Heart right ventricle (tissue), 16 donors: ENCODE measurements at places on chromosomes 4 and X. TPM values are rescaled to one million over a fixed set of nuclear protein-coding genes. Genes with fewer than 3 reads are reported as not detected.

The GRIA2 gene
- total RNA-seq: 0.20 TPM

The TENT5D gene
- total RNA-seq: not detected

The SERTM2 gene
- not detected for total RNA-seq

GRCh38 chr4:77619408-77619807, 13.8 kb downstream of the CXCL13 start:
- no peaks in the 10 kb centered on the region for H3K36me3 ChIP-seq
- no peaks in the 10 kb centered on the region for H3K4me1 ChIP-seq
- DNase-seq: no peak
- no peak overlapping the region for H3K4me3 ChIP-seq

GRCh38 chrX:8297766-8298165, 126.7 kb upstream of the VCX2 start:
- no peaks in the 10 kb centered on the region for H3K27me3 ChIP-seq
- no peaks in the 10 kb centered on the region for H3K4me1 ChIP-seq
- no peak for DNase-seq
- no peaks in the 10 kb centered on the region for H3K36me3 ChIP-seq
- H3K27ac ChIP-seq: no peak overlapping the region

- H3K27ac ChIP-seq: no peak overlapping the region
- no peaks in the 10 kb centered on the region for H3K36me3 ChIP-seq
- H3K4me3 ChIP-seq: no peak overlapping the region
- DNase-seq: no peak
These were observed 508.8 kb downstream of the ANKRD50 start for GRCh38 chr4:124203613-124204238.

DNA sequence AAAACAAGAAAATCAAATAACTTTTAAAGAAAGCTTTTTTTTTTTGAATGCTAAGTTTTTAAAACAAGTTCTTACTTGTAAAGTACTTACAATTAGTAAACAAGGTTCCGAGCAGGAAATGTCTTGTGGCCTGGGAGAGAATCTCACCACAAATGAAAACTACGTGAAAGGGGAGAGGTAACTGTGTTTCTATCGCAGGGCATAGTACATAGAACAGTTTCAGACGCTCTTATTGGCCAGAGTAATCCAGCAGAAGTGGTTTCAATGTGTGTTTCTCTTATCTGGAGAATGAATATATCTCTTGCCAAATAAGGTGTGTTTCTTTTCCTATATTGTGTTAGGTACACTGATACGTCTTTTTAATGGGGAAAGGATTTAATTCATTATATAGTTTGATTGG, at the start of gene PLAC8:
Gene PLAC8, minus strand, starts transcription at position 154 of the 400 bp plus-strand sequence. CDS start 6,808 bp downstream, outside the sequence.
- no peak within 1 kb of the TSS for H3K4me3 ChIP-seq
- no peak for DNase-seq
- H3K4me1 ChIP-seq: no peaks in the 10 kb centered on the region
- H3K36me3 ChIP-seq: no peaks in the 10 kb centered on the region
- peaks cover 6% of the 10 kb centered on the region for H3K27me3 ChIP-seq

- no peaks in the 10 kb centered on the region for H3K27me3 ChIP-seq
- H3K4me3 ChIP-seq: no peak overlapping the region
- no peaks in the 10 kb centered on the region for H3K36me3 ChIP-seq
- DNase-seq: no peak
- H3K4me1 ChIP-seq: no peaks in the 10 kb centered on the region
- H3K27ac ChIP-seq: no peak overlapping the region
These were observed 60.8 kb downstream of the SUPT20HL2 start for GRCh38 chrX:24253030-24253429.

- peaks cover 48% of the 10 kb centered on the region for H3K4me1 ChIP-seq
- no peaks in the 10 kb centered on the region for H3K27me3 ChIP-seq
- no peak overlapping the region for H3K4me3 ChIP-seq
- H3K27ac ChIP-seq: no peak overlapping the region
- H3K36me3 ChIP-seq: no peaks in the 10 kb centered on the region
These were observed 65.1 kb downstream of the PPP3CA start for GRCh38 chr4:101282076-101282844.

GRCh38 chrX:56787734-56788152, 58.7 kb downstream of the NBDY start:
- DNase-seq: no peak
- H3K4me1 ChIP-seq: no peaks in the 10 kb centered on the region
- no peak overlapping the region for H3K27ac ChIP-seq
- H3K27me3 ChIP-seq: no peaks in the 10 kb centered on the region
- peaks cover 9% of the 10 kb centered on the region for H3K36me3 ChIP-seq
